ENCODE measurements at places on chromosomes 1 and 21.

- no peak for DNase-seq
Measured at GRCh38 chr1:162022626-162023025, 1.0 kb downstream of the OLFML2B start.

DNA sequence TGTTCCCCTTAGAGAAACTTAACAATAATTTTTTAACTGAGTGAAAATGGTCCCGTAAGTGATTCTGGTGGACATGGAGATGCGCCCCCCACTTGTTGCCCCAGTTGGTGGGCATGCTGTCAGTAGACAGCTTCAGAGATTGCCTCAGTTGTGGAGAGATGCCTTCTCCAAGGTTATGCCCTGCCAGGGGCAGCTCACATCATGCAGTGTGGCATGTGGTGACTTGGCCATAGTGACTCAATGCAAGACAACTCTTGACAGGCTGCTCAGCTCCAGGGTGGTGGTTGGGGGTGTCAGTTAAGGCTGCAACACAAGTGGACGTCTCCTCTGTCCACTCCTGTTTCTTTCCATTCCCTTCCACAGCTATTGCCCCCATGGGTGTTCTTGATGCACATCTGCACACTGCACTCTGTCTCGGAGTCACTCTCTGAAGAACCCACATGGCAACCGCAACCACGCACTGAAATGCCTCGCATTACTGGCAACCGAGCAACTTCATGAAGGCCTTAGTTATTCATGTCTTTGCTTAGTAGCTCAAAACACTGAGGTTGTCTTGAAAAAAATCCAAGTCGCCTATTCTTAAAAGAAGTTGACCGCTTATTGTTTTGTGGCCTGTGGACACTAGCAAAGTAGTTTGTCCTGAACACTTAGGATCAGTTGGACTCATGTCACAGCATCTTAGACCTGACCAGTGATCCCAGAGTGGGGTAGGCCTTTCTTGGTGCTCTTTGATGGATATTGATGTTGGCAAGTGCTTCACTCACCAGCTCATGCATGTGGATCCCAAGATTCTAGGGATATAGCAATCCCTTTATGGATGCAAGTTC is 54.8 kb upstream of the USP1 start:
- DNase-seq, result no peak

- DNase-seq, result no peak
Measured at GRCh38 chr1:185813401-185813979, 79.3 kb downstream of the HMCN1 start.

DNA sequence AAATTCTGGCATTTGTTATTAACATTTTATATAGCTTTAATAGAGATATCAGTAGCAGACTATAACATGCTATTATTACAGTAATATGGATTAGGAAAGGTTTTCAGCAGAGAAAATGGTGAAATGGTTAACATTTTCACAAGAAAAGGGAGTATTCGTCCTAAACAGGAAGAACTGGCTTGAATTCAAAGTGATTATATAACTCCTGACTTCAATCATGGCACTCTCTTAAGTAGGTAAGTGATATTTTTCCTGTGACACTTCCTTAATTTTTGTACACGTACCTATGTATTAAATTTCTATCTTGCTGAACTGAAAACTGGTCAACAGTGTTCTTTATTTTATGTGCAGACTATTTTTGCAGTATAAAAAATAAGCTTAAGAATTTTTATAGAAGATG is 67.9 kb upstream of the CNN3 start:
- DNase-seq, result no peak

Measured in CD4-positive, alpha-beta T cell treated with Interleukin-15 for 4 hours (primary cell).